Panc1 (cell line): ENCODE measurements at places on chromosomes 6 and 20.

DNA sequence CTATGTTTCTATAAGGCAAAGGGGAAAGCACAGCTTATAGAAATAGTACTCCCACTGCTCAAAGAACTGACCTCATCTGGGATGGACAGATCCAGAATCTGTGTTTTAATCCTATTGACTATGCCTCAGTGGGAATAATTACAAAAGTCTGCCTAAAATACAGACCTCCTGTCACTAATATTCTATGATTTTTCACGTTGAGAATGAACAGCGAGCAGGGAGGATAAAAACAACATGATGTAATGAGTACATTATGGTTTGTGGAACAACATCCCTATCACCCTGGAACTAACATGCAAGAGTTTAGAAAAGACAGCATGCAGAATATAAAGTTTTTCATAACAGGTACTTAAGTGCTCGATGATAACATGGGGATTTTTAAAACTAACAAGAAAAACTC is 53.9 kb downstream of the EPHA7 start:
- no peak for DNase-seq

DNA sequence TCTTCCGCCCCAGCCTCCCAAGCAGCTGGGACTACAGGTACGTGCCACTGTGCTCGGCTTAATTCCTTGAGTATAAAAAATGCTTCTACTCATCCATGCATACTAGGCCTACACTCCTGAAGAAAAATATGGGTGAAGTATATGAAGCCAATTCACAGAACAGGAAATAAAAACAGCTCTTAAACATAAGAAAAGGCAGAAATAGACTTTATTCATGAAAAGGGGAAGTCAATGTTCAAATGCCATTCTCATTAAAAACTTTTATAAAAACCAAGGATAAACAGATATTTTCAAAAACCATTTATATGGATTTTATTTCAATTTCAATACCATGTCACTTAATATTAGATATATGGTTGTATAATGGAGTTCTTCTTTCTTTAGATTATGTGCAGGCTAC is 18.3 kb downstream of the SERPINB9 start:
- no peak for DNase-seq

GRCh38 chr6:107841275-107841670 is 17.2 kb upstream of the SCML4 start:
- DNase-seq = no peak

DNA sequence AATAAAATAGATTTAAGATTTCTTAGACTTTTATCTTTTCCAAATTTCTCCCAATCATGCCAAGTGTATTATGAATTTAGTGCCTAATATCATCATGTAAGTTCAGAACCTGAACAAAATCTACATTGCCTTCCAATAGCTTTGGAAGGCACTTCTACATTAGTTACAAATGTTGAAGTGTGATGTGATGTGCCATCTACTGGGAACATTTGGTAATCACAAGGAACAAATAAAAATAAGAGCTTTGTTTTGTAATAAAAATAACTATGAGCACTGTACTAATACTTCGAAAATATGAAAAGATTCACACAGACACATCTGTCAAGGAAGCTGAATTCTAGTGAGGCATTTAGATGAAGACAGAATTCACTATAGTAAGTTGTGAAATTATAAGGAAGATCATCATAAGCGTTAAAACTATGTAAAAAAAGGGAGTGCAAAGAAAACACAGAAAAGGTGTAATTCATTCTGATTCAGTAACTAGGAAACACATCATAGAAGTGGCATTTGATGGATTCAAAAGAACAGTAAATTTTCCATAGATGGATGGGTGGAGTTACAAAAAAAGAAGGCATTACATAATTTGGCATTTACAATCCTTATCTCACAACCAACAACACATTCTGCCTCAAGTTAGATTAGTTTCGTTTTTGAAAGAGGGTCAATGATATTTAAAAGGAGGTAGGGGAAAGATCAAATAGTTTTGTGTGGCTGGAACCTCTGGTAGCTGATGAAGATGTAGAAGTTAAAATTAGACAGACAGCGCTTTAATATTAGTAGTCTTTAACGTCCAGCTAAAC is 161.0 kb downstream of the ASCC3 start:
- no peak for DNase-seq

- DNase-seq = no peak
Observed at GRCh38 chr20:8212286-8212685, 80.2 kb downstream of the PLCB1 start.

DNA sequence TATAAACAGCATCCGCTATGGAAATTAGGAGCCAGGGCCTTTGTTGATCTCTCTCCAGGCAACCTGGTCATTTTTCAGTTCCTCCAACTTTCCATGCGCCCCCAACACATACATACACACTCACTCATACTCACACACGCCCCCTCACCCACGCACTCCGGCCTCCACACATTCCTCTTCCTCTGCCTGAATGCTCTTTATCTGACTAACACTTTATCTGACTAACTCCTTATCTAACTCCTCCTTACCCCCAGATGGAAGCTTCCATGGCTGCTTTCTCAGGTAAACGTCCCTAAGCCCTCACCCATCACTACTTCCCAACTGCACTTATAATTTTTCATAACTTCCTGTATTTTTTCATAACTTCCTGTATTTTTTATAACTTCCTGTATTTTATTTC is 17.4 kb downstream of the CASS4 start:
- no peak for DNase-seq
